ENCODE measurements at places on chromosomes 6 and 20.

- no peak for DNase-seq
These were observed 580.4 kb downstream of the CBLN4 start for GRCh38 chr20:55424968-55425367.

DNA sequence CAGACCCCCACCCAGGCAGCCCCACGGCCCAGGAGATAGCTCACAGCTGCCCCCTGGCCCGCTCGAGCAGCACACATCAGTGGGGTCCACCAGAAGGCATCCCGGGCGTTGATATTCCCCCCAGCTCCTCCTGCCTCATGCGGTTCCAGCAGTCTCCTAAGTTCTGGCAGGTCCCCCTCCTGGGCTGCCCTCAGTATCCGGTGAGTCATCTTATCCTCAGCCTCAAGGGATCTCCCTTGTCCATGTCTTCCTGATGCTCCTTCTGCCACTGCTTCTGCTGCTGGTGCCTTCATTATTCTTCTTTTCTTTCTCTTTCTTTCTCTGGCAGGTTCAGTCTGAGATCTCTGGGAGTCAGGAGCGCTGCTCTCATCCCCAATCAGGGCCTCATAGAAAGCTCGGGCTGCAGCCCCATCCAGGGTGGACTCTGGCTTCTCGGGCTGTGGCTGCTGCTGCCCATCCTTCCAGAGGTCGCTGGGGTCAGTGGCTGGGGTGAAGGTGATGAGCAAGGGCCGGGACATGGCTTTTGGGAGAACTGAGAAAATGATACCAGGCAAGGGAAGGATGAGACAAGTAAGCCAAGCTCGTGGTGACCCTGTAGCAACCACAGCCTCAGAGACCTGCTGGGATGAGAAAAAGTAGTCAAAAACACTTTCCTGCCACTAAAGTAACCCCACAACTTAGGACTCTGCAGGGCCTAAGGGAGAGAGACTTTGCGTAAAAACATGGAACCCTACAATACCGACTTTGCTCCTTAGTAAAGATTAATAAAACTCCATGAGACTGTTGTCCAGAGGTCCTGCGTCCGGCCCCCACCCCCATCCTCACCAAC is 622 bp downstream of the GPANK1 start:
- no peak for DNase-seq

GRCh38 chr6:24655215-24655614 is 9.2 kb upstream of the KIAA0319 start:
- DNase-seq = no peak

DNA sequence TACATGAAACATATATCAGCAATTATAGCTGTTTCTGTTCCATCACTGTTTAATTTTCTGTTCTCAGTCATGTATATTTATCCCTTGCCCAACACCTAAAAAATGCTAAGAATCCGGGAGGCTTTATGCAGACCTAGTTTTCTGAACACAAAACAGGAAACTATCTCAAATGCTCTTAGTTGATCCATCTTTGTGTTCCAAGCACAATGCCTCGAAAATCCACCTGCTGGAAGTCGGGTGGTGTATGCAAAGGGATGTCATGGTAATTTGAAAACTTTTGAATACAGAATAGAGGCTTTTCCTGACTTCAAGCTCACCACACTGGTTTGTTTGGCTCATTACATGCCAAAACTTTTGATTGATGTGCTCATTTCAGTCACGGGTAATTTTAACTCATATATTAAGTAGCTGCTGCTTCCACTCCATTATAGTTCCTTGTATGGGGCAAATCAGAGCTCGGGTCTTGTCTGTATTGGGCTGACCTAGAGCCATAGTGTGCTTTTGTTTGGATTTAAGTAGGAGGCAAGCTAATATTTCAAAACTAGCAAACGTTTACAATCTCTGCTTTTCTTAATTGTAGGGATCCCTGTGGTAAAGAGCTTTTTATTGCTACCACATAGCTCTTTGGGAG is 646.5 kb upstream of the EPHA7 start:
- DNase-seq = no peak

GRCh38 chr6:129342796-129343195 is 367.2 kb downstream of the ARHGAP18 start:
- no peak for DNase-seq

DNA sequence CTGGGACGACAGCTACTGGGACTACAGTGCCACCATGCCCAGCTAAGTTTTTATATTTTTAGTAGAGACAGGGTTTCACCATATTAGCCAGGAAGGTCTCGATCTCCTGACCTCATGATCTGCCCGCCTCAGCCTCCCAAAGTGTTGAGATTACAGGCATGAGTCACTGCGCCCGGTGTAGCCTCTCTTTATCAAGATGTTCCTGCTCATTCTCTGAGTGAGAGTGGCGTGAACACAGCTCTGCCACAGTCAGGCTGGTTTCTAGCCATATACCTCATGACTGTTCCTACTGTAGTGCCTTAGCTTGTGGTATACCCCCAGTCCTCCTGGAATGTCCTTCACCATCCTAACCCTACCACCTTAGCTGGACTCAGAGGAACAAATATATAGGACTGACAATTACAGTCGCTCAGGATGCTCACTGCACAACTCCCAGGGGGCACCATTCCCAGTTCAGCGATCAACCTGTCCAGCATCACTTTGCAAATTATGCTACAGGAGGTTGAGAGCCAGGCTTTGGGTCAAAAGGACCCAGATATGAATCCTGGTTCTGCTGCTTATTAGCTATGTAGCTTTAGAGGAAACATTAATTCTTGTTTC is 86.3 kb downstream of the CHMP4B start:
- no peak for DNase-seq

GRCh38 chr6:158014505-158015187 is 33.0 kb downstream of the SYNJ2 start:
- DNase-seq = no peak

DNA sequence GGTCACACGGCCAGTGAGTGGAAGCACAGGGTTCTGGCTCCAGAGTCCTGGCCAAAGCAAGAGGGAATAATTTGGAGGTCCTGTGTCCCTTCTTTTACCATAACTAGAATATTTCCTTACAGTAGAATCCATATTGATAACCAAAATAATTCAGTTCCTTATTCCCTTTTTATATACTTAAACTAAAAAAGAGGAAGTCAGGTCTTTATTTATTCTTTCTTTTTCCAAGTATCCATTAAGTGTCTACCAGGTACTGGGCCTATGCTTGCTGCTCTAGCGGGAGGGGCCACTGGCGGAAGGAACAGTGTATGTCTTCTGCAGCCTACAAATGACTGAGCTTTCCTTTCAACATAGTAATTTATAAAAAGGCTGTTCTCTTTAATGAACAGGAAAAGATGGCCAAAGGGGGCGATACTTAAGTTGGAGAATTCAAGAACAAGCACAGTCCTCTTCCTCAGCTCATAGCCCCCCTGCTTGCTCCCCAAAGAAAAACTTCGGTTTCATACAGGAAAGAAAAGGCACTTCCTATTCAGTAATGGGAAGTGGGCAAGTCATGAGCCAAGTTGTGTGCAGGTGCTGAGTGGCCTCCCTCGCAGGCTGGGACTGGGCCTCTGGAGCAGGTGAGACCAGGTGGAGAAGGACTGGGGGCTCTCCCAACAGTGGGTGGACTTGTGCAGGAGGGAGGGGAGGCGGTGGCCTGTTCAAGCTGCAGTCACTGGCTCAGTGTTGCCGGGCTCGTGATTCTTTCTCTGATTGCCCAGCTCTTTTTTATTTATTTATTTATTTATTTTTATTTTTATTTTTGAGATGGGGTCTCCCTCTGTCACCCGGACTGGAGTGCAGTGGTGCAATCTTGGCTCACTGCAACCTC is 110.9 kb downstream of the ARMC2 start:
- no peak for DNase-seq

GRCh38 chr20:4225745-4226144 is 210.4 kb upstream of the RNF24 start:
- DNase-seq = no peak

GRCh38 chr6:159056003-159056402 is 11.2 kb upstream of the TAGAP start:
- DNase-seq = no peak

DNA sequence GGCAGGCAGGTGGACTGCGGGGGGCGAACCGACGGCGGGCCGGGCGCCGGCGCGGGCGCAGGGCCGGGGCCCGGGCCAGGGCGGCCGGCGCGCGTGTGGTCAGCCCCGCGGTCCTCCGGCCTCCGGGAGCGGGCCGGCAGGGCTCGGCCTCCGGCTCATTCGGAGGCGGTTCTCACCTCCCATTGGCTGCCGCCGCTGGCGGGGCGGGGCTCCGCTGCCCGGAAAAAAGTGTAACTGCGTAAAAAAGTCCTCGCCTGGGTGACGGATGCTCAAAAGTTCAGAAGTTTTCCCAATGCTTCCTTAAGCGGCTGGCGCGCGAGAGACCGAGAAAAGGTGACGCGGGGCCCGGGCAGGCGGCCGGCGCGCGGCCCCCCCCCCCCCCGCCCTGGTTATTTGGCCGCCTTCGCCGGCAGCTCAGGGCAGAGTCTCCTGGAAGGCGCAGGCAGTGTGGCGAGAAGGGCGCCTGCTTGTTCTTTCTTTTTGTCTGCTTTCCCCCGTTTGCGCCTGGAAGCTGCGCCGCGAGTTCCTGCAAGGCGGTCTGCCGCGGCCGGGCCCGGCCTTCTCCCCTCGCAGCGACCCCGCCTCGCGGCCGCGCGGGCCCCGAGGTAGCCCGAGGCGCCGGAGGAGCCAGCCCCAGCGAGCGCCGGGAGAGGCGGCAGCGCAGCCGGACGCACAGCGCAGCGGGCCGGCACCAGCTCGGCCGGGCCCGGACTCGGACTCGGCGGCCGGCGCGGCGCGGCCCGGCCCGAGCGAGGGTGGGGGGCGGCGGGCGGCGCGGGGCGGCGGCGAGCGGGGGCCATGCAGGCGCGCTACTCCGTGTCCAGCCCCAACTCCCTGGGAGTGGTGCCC is at the start of gene FOXC1:
TSS of gene FOXC1 (plus strand) at position 268 of the 849 bp plus-strand sequence. CDS start at position 799, 531 bp downstream.
- no peak for DNase-seq

All from NCI-H1930 (cell line).